ENCODE measurements at places on chromosomes 7 and 10. TPM values are rescaled to one million over a fixed set of nuclear protein-coding genes. Genes with fewer than 3 reads are reported as not detected.
A peak's percentile ranks its signal among the peaks of the same experiment; 100 is the strongest.

- no peak for DNase-seq
These were observed 73.8 kb downstream of the SHOC2 start for GRCh38 chr10:110993024-110993693.

- DNase-seq, result peak; percentile 95
These were observed 17.0 kb downstream of the TMEM236 start for GRCh38 chr10:17768957-17769356.

DNA sequence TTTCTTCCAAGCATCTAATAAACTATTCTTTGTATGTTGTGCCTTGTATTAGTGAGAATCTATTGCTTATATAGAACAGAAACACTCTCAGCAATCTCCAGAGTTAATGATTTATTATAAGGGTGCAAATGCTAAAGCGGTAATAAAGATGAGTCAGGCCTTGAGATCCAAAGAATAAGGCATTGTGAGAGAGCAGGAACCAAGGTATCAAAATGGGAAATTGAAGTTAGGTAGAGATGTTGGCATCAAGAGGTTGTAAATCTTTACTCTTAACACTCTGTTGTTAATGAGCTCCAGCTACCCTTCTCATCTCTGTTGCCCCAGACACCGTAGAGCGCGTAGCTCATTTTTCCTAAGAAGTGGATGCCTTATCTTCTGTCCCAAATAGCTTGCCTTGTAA is 375.2 kb downstream of the ARL4A start:
- no peak for DNase-seq

DNA sequence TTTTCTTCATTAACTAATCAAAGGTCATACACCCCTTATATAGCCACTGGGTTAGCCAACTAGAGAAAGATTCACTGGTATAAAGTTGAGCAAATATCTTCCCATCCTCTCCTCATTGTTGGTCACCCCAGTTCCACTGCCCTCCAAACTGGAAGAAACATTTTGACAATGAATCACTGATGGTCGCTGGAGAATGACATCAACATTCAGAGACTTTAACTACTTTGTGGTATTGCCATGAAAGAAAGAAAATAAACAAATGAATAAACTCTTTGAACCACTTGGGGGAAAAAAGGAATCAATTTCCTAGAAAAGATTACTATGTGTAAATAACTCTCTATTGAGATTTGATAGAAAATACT is 23.4 kb downstream of the HYCC1 start:
- DNase-seq, result no peak

DNA sequence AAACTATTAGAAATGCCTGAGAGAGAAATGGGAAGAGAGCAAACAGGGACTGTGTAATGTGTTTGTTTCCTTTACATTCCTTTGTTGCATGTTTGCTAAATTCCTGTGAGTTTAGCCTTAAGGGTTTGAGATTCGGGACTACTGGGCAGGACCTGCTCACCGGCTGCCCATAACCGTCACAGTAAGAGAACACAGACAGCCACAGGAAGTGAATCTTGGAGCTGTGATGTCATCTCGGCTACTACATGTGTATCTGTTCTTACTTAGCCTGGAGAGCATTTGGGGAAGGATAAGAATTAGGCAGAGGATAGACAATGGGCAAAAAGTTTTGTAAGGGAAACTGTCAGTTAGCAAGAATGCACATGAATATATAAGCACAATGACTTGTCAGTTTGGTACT is 485.1 kb upstream of the KLF6 start:
- peak; percentile 82 for DNase-seq

- DNase-seq, result peak; percentile 26
These were observed 683 bp downstream of the INSIG1 start for GRCh38 chr7:155298288-155298833.

DNA sequence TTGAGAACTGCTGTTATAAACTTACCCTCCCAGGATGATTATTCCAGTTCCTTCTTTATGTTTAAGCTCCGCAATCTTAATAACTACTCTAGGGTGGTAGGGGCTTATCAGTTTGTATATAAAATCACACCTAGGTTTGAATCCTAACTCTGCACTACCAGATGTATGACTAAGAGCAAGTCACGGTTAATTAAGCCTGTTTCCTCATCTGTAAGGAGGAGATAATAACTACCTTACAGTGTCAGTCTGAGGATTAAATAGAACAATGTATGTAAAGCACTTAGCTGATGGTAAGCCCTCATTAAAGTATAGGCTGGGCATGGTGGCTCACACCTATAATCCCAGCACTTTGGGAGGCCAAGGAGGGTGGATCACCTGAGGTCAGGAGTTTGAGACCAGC is 9.2 kb downstream of the DNA2 start:
- no peak for DNase-seq

DNA sequence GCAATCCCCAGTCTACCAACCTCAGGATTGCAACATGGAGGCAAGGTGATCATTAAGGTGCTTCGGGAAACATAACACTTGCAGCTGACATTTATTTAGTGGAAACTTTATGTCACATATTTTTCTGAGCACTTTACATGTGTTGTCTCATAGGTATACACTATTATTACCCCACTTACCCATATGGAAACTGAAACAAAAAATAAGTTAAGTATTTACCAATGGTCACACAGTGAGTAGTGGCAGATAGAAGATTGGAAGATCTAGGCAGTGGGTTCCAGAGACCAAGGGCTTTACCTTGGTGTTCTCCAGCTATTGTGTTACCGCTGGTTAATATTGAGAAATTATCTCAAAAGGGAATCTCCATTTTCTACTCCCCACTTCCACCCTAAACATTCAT is 1279.1 kb upstream of the SORCS1 start:
- DNase-seq, result no peak

- DNase-seq, result peak; percentile 91
These were observed 32.7 kb downstream of the VWA2 start for GRCh38 chr10:114271779-114272167.

GRCh38 chr10:13724484-13724883 is 137.7 kb downstream of the PRPF18 start:
- DNase-seq, result no peak

DNA sequence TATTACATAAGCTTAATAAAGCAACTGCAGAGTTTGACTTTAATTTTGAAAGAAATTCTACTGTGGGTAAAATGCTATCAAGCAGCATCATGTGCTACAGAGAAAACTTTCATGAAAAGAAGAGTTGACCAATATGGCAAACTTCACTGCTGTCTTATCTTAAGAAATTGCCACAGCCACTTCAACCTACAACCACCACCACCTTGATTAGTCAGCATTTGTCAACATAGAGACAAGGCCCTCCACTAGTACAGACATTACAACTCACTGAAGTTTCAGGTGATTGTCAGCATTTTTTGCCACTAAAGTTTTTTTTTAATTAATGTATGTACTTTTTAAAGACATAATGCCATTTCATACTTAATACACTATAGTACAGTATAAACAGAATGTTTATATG is 350.3 kb downstream of the HPSE2 start:
- no peak for DNase-seq

DNA sequence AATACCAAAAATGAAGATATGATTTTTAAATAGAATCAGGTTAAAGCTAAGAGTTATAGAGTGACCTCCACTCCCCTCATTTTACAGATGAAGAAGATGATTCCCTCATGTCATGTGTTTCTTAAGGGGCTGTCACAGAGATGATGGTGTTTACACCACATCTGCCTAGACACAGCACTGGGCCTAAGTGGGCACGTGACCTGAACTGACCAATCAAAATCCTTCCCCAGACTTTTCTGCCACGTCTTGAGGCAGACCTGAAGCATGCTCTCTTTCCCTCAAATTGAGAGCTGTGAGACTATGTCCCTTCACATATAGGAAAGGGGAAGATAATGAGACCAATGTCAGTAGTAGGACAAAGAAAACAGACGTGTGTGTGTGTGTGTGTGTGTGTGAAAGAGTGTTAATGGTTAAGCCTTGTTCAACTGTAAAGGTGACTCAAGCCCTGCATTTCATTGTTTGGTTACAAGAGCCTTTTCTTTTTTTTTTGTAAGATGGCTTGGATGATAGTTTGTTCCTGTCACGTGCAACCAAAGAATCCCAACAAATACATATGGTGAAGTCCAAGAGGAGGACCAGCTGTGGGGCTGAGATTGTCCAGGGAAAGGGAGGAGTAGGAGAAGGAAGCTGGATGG is 172.8 kb upstream of the AOAH start:
- no peak for DNase-seq

DNA sequence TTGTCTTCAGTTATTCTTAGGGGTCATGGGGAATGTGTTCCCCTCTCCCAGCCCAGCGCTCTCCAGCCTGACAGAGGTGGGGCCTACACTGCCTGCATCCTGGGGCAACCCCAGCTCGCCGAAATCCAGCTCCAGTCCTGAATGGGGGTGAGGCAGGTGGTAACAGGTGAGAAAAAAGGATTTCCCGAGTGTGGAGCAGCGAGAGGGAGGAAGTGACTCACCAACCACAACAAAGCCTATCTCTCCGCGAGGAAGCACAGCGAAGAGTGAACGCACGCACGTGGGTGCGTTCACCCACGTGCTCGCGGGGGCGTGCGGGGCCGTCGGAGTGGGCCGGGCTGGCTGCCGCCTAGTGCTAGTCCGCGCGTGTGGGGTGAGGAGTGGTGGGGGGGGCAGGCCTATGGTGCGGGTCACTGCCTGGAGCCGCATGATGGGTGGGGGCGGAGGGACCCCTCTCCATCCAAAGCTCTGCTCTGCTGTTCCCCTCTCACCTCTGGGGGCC is 855 bp upstream of the PALD1 start:
- DNase-seq, result peak; percentile 79

DNA sequence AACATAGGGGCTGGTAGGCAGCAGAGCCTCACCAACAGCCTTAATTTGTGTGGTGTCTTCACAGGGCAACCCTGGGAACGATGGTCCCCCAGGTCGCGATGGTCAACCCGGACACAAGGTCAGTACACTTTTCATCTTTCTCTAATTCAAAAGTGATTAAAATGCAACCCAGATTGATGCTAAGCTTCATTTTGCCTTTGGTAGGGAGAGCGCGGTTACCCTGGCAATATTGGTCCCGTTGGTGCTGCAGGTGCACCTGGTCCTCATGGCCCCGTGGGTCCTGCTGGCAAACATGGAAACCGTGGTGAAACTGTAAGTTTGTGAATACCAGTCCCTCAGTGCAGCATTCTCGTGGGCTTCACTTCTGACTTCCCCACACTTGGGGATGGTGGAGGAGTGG is 30.9 kb downstream of the COL1A2 start:
- DNase-seq, result no peak

- DNase-seq, result no peak
These were observed 107.3 kb downstream of the PROSER2 start for GRCh38 chr10:11930312-11930978.

DNA sequence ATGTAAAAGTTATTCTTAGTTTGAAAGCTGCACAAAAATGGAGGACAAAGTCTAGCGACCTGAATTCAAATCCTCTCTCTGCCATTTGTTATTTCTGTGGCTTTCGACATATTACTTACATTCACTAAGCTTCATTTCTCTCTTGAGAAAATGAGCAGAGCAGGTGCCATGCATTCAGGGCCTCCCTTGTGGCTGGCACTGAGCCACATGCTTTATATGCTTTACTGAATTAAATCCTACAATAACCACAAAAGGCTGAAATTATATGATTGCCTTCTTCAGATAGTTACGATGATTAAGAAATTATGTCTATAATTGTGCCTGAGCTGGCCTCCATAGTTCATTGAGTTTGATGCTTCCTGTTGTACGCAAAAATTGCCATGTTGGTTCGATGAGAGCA is 98.7 kb downstream of the NPSR1 start:
- DNase-seq, result no peak

C10orf53 gene
- total RNA-seq, result not detected

SCIN gene
- 0.13 TPM for total RNA-seq

GARIN1A gene
- under 0.01 TPM for total RNA-seq

BZW2 gene
- total RNA-seq, result 78.4 TPM

GJC3 gene
- 0.63 TPM for total RNA-seq

RBM20 gene
- 1.5 TPM for total RNA-seq

PTPRZ1 gene
- not detected for total RNA-seq

ARHGEF5 gene
- total RNA-seq, result 0.38 TPM

Data from dermis microvascular lymphatic vessel endothelial cell (primary cell).